ENCODE measurements at places on chromosomes 2 and 18.
A peak's percentile ranks its signal among the peaks of the same experiment; 100 is the strongest.

DNA sequence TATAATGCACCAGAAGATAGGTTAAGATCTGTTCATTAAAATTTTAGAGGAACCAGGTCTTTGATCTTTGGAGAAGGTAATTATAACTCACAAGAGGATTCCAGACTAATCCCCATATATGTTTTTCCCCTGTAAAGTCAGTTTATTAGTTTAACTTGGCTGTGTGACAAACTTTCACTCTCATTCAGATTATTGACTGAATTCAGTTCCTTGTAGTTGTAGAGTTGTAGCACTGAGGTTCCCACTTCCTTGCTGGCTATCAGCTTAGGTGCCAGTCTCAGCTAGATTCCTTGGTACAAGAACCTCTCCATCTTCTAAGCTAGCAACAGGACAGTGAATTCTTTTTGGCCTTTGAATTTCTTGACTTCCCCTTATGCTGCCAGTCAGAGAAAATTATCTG, 19.1 kb downstream of the REG1A start:
- DNase-seq, result no peak

DNA sequence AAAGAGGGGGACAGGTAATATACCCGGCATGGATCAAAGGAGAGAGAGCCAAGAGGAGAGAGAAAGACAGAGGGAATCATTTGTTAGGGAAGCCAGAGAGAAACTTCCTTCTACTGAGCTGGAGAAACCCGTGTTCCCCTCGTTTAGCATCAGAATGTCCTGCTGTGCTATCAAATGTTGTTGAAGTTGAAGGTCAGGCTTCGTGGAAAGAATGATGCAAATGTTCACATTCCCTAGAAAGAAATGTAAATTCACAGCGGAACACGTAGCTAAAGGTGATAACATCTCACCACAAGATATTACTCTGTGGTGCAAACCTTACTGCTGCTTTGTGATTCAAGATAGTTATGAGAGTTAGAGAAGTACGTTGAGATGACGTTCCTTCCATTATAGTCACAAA, 258.1 kb downstream of the LNPK start:
- no peak for DNase-seq

DNA sequence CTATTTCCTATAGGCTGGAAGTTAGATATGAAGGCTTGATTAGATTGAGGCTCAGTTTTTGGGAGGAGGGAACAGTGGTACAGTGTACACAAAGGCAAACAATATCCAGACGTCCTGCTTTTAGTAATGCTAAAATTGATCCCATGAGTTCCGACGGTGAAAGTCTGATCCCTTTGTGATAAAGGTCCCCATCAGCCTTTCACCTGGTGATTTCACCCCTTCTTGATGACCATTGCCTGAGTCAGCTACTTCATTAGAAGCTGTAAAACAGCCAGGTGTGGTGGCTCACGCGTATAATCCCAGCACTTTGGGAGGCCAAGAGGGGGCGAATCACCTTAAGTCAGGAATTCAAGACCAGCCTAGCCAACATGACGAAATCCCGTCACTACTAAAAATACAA, 29.7 kb downstream of the TWSG1 start:
- DNase-seq, result no peak

DNA sequence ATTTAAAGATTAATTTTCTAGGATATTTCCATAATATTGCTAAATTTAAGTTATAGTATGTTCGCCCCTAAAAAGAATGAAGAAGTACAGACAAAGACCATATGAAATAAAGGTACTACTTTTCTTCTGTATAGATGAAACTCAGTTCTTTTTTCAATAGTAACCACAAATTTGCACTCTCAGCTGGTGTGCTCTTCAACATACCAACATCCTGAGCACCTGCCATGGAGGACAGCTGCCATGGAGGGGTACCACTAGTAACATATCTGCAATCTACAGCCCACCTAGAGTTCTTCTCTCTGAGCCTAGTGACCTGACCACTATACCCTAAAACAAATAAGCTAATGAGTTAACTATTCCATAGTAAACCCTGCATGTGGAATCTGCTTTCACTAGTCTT, 36.8 kb upstream of the ERCC3 start:
- no peak for DNase-seq

DNA sequence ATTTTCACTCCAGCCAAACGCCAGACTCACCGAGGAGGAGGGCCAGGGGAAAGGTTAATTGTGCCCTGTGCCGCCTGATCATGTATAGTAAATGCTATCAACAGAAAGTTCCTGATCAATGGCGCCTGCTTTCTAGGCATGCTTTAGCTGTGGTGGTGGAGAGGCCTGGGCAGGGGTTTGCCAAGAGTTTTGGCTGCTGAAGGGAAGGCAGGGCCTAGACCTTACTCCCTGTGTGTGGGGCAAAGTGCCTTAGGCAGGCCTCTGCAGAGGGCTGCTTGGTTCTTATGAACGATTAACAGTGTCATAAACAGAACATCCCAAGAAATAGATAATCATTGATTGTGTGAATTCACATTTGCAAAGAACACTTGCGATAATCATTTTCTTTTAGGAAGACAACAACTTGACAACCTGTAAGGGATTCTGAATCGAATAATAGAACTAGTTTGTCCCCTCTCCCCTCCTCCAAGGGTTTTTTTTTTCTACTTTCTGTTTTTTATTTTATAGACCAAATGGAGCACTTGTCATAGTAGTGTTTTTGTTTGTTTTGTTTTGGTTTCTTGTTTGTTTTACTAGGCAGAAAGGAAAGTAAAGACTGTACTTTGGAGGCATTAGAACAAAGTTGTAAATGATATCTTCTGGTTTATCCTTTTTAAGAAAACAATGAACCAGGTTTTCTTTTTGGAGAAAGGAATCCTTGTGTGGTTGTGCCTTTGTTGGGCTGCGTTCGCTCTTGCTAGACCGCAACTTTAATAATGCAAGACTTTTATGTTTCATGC, 6.5 kb downstream of the TSHZ1 start:
- DNase-seq, result no peak

GRCh38 chr2:46653539-46653938, 174.2 kb downstream of the TMEM247 start:
- no peak for DNase-seq

DNA sequence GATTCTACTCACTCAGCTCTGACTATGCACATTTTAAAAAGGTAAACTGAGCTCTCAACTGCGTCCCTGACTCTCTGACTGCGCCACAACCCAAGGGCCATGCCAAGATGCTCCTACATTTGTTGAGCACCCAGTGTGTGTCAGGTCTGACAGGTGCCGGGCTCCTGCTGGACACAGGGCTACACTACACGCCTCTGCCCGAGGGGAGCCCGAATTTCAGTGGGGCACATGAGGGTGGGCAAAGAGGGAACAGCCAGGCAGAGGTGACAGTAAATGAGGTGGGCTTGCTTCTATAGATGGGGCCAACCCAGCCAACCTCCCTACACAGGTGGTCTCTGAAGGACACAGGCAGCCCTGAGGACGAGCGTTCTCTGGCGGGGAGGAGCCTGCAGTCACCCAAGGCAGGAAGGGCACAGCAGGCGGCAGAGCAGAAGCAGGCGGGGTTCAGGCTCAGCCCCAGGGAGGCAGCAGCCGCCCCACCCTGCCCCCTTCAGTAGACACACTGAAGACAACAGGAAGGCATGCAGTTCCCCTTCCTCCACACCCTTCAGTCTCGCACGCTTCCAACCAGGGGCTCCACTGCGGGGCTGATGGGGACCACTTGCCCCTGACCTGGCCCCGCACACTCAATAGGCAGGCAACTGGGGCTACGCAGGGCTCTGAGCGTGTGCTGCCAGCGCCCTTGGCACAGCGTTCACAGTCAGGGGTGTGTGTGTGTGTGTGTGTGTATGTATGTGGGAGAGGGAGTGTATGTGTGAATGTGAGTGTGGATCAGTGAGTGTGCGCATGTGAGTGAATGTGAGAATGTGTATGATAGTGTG, 98.4 kb downstream of the UXS1 start:
- DNase-seq, result peak; percentile 72

GRCh38 chr2:20317197-20317596, 33.4 kb downstream of the PUM2 start:
- no peak for DNase-seq

DNA sequence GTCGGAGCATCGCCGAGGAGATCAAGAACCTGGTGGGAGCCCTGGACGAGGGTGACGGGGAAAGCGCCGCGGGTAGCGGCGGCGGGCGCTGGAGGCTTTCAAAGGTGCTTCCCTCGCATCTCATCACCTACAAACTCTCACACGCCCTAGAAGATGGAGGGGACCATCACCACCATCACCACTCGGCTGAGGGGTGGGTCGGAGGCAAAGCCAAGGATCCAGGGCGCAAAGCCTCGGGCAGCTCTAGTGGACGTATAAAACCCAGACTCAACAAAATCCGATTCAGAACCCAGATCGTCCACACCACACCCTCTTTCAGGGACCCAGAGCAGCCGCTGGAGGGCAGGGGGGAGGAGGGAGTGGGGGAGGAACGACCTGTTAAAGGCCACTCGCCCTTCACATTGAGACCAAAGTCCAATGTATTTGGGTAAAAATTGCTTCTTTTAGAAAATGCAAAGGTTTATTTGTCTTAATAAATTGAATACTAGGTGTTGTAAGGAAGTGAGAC, 1.5 kb downstream of the SOWAHC start:
- DNase-seq, result no peak

DNA sequence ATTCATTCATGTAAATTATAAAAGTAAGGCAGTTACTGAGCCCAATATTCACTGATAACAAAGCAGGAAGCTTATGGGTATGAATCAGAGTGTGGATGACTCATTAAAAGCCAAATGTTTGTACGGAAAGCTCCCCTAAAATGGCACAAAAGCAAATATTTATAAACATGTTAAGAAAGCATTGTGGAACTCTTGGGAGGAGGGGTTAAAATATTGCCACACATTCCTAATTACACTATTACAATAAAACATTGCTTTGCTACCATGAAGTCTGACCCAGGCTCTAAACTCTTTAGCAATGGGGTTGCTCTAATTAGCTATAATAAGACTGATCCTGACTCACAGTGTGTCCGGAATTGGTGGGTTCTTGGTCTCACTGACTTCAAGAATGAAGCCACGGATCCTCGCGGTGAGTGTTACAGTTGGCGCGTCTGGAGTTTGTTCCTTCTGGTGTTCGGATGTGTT, 110.9 kb downstream of the NAB1 start:
- DNase-seq, result no peak

DNA sequence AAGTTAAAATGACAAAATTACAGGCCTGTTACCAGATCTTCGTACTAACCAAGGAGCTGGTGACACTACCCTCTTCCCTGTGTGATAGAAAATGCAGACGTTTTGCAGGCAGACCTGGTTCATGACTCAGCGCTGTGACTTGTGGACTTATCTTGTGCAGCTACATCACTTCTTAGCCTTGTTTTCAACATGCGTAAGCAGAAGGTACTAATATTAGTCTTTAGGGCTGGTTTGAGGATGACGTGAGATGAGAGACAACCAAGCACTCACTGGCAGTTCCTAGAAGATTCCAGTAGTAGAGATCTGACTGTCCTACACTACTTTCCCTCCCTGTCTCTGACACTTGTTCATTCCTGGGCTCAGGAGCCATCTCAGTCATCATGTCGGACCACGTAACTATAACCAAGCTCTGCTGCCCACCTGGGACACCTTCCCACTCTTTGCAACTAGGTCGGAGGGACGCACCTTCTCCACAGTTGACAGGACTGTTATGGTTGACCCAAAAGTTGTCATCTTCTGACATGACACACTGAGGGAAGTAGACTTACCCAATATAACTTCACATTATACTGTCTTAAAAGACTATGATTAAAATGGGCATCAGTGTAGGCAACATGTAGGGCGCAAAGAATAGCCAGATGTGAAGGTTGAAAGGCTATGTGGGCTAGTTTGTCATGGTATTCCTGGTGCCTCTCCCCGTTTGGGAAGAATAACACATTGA, 64.8 kb downstream of the TNFRSF11A start:
- no peak for DNase-seq

DNA sequence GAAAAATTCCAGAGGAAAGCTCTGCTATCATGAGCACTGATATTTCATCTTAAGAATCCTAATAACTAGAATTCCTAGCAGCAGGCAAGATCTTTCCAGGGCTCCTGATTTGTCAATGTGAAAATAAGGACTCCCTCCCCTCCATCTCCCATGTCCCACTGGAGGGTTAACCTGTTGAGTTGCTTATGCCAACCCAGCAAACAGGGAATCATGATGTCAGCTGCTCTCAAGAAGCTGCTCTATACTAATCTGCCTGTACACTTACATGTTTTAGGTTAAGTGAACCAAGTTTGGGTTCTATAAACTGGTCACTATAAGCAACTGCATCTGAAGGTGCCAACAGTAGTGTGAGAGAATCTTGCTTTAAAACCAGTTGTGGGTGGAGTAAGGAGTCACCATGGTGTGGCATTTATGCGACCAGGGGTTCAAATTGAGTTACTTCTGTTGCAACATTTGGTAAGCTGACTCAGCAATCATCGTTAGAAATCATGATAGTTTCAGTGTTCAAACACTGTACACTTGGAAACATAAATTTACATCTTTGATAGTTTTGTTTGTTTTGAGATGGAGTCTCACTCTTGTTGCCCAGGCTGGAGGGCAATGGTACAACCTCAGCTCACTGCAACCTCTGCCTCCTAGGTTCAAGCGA, 53.4 kb downstream of the STK25 start:
- DNase-seq, result no peak

GRCh38 chr2:44943031-44943692, 1.7 kb downstream of the SIX3 start:
- no peak for DNase-seq

GRCh38 chr2:210620456-210620855, 64.1 kb downstream of the CPS1 start:
- no peak for DNase-seq
